Mesothelial cell of epicardium (in vitro differentiated cells): ENCODE measurements at places on chromosomes 3 and 15.

DNA sequence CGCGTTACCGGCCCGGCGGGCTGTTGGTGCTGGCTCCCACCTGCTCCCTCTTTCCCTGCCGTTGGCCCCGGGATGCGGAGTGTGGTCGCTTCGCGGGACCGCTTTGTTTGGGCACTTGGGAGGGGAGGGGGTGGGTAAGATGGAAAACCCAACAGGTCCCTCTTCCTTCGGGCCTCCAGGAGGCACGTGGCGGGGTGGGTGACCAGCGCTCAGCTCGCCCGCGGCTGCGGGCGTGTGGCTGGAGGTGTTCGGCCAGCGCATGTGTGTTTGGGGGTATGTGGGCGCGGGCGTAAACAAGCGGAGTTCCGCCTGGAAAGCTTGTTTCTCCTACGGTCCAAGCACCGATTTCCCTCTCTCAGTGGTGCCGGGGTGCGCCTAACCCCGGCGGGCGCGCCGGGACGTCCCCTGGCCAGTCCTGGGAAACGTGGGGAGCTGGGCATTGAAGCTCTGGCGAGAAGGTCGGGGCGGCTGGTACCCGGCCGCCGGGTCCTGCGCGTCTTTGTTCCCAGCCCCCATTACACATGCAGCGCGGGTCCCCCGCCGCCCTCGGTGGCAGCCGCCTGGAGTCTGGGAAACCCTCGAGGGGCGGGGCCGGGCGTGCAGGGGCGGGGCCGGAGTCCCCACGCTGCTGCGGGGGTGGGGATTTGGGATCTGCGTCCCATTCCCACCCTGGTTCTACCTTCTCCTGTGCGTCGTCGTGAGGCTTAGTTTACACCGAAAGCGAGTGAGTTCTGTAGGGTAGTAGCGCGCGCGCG, 1.4 kb downstream of the ACVR2B start:
- peak; percentile 72 for DNase-seq

- DNase-seq, result no peak
These were observed 365.1 kb downstream of the MECOM start for GRCh38 chr3:169298247-169298992.

- DNase-seq, result no peak
These were observed 116.5 kb downstream of the LPP start for GRCh38 chr3:188270423-188270972.

GRCh38 chr3:196554205-196554604, 14.1 kb downstream of the WDR53 start:
- no peak for DNase-seq

DNA sequence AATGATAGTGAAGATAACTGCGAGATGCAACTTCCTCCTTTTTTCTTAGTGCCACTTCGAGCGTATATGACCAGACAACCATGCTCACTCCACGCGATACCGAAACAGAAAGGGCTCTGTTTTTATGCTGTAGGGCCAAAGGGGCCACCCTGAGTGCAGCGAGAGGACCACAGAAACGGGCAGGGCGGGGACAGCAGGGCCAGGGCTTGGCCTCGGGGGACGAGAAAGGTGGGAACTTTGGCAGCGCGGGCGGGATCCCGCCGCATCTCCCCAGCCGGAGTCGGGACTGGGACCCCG, 483 bp downstream of the VPS13C start:
- no peak for DNase-seq

- no peak for DNase-seq
These were observed 67.2 kb downstream of the ST6GAL1 start for GRCh38 chr3:186997473-186997939.

- no peak for DNase-seq
These were observed 38.3 kb downstream of the CNTN6 start for GRCh38 chr3:1131166-1131565.
